ENCODE measurements at places on chromosomes 2 and 18.

DNA sequence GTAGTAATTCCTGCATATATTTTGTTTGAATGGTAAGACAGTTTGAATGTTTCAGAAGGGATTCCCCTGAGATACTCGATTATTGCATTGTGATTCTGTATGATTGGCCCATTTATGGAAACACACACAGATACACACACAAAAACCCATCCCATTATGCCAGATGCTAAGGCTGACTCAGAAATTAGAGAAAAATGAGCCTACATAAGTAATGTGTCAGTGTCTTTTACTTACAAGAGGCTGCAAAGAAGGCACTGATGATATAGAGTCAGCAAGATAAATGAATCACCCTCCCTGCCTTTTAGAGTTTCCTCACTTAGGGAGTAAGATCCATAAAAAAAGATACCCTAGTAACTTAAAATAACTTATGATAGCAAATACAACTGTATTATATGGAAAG lies 1481.1 kb upstream of the ACVR2A start:
- DNase-seq = no peak

- DNase-seq = peak; percentile 62
These were observed 475.5 kb downstream of the SOX11 start for GRCh38 chr2:6167592-6168138.

- no peak for DNase-seq
These were observed 5.2 kb downstream of the GBX2 start for GRCh38 chr2:236162882-236163470.

DNA sequence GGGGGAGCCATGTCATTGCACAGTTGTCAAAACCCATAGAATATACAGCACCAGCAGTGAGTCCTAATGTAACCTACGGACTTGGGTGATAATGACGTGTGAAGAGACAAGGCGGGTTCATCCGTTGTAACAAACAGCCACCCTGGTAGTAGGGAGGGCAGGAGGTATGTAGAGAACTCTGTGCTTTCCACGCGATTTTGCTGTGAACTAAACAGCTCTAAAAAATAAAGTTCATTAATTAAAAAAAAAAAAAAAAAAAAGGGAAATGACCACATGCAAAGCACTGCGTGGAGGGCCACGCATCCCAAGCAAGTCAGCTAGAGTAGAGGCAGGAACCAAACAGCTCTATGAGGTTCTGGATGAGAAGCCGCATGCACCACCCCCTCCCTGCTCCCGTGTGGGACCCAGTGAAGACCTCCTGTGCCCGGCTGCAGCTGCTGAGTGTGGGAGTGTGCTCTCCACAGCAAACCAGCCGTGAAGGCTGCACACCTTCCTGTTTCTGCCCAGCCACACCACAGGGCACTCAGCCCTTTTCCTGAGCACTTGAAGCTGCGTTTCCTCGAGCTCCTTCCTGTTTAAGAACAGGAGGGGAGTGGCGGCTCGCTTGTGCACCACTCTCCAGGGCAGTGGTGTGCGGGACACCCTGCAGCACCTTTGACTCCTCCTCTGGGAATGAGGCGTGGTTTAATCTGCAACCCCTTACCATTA lies 65.6 kb downstream of the ODC1 start:
- no peak for DNase-seq

GRCh38 chr2:205764270-205764746 lies 82.0 kb downstream of the NRP2 start:
- no peak for DNase-seq

GRCh38 chr18:29540548-29540947 lies 1363.6 kb upstream of the CDH2 start:
- no peak for DNase-seq

- DNase-seq = no peak
These were observed 437.9 kb downstream of the TXNL1 start for GRCh38 chr18:56200381-56200911.

DNA sequence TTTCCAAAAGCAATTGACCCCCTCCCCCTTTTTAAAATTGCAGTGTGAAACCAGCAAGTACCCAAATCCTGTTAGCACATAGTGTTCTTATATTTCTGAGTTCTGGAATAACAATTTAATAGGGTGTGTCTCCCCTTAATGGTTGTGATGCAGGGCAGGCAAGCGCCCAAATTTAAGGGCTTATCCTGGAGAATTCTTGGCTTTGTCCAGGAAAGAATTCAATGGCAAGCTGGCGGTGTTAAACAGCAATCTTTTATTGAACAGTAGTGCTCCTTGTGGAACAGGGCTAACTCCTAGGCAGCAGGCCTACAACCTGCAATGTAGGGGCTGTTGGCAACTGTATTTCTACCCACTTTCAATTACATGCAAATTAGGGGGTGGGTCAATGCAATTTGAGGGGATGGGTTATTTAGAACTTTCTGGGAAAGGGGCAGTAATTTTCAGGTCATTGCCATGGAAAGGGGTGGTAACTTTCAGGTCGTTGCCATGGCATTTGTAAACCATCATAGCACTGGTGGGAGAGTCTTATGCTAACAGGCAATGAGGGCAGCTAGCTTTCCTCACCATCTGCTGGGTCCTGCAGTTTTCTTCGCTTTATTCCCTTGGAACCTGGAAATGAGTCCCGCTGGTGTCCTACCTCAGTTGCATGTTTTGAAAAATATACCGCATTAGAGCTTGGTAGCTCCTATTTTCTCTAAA lies 149.0 kb upstream of the KCTD1 start:
- no peak for DNase-seq

- no peak for DNase-seq
These were observed 26.9 kb upstream of the INSIG2 start for GRCh38 chr2:118061135-118061955.

GRCh38 chr2:84022810-84023431 lies 436.2 kb downstream of the SUCLG1 start:
- DNase-seq = peak; percentile 30

DNA sequence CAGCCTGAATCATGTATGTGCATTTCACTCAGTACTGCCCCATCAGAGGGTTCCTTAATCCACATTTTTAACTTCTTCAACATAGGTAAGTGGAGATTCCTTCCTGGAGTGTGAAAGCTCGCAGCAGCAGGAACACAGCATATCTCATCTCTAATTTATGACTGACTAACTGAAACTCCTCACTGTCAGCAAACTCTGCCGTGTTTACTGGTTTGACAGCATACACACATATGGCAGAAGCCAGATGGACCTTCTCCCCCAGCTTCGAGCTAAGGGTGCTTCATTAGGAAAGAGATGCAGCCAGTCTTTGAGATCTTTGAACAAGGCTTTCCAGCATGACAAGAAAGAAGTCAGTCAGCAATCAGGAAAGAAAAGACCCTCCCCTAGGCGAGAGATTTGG lies 200.3 kb upstream of the ACVR2A start:
- DNase-seq = no peak

GRCh38 chr2:116095636-116096035 lies 1653.2 kb downstream of the DPP10 start:
- no peak for DNase-seq

DNA sequence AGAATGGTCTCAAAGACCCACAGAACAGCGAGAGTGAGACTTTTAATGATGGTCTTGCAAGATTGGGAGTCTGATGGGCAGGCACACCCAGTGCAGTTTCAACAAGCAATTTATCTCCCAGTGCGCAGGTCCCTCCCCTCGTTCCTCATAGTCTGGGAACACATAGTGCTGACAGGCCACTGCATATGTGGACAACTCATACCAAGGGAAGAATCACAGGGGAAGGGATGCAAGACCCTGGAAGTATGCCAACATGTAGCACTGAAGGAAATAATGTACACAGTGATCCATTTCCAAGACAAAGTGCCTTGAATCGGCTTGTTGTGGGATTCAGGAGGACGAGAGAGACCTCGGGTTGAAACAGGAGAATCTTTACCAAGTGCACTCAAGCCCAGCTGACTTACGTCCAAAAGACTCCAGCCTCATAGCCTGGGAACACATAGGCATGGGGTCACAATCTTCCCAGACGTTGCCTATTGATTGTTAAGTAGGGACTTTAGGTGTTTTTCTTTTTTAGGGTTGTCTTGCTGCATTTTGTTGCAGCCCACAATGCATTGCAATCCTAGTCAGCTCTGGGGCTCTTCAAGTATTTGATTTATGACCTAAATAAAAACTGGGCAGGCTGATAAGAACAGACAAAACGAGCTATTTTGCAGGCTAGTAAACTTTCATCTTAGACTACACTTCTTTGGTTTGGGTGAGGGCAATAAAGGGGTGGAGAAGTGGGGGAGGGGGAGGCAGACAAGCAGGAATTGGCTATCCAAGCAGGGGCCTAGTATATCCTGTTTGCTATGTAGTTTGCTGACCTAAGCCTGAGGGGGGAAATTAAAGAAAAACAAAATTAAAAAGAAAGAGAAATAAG lies 24.7 kb upstream of the SERPINB5 start:
- DNase-seq = no peak

- DNase-seq = no peak
These were observed 204.3 kb upstream of the CCDC68 start for GRCh38 chr18:55163550-55163949.

All from SHP77 treated with DMSO at 0.1 percent for 48 hours (cell line).